ENCODE measurements at places on chromosomes 1 and 21.

GRCh38 chr1:221392453-221392852 lies 349.4 kb downstream of the DUSP10 start:
- DNase-seq = no peak

GRCh38 chr1:99579691-99580172 lies 66.2 kb upstream of the PALMD start:
- no peak for DNase-seq

DNA sequence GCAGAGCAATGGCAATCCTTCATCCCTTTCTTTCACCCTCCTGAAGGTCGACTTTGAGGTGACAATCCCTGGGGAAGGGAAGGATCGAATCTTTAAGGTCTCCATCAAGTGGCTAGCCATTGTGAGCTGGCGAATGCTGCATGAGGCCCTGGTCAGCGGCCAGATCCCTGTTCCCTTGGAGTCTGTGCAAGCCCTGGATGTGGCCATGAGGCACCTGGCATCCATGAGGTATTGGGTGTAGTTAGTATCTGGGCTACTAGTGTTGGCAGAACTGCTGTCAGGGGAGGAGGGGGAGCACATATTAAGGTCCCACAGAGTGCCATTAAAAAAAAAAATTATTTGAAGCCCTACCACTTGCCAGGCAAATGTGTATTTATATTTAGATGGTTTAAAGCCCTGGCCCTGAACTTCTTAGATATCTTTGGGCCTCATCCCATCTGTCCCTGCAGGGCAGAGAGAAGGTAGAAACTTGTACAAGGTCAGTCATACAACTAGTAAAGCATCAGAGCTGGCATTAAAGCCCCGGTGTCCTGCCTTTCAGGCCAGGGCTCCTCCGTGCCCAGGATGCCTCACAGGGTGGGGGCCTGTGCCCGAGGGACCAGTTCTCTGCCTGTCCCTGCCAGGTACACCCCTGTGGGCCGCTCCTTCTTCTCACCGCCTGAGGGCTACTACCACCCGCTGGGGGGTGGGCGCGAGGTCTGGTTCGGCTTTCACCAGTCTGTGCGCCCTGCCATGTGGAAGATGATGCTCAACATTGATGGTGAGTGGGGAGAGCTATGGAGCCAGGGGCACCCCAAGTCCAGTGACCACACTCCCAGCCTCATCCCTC lies 10.3 kb downstream of the AGO1 start:
- DNase-seq = no peak

GRCh38 chr21:33390479-33390878 lies 12.7 kb upstream of the IFNGR2 start:
- no peak for DNase-seq
